Stimulated activated CD4-positive, alpha-beta T cell treated with anti-CD3 and anti-CD28 coated beads, Interleukin-1b, Interleukin-23, amount 100 ng/mL, for 48 hours (primary cell): ENCODE measurements at places on chromosomes 12 and 14.

- no peak for DNase-seq
These were observed 1.8 kb upstream of the CDK17 start for GRCh38 chr12:96402061-96402460.

DNA sequence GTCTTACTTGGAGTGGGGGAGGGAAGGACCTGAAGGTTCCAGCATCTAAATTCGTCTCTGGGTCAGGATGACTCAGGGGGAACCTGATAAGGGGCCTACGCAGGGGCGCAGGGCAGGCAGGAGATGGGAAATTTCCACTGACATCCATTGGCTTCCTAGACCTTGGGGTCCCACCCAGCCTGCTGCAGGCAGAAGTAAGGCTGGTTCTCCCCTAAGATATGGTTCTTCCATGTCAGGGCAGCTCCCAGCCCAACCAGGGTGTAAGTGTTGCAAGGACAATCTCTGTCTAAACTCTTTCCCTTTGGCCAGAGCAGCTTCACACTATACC lies 2.1 kb upstream of the NDRG2 start:
- no peak for DNase-seq

- DNase-seq: no peak
These were observed 156.8 kb upstream of the AVPR1A start for GRCh38 chr12:63307849-63308248.

DNA sequence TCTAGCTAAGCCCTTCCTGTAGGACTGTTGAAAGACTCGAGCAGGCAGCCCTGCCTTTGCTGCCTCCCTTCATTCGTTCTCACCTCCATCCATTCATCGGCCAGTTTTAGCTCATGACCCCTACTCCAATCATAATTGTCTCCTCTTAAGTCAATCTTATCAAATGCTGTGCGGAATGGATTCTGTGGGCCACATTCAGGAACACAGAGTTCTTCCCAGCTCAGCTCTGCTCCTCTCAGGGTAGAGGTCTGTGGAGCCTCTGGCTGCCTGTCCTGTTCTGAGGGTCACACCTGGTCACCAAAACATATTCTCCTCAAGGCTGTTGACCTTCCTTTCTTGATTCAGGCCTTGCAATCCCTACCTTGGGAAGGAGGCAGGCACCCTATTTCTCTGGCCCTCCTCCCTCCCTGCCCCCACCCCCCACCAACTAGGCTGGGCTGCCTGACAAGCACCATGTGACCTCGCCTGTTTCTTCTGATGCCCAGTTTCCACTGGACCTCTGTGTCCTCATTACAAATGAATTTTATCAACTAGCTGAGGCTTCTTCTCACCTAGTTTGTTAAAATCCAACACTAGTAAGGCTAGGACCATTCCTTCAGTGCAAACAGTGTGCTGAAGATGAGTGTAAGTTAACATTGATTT lies 3.5 kb downstream of the SMCO2 start:
- no peak for DNase-seq

GRCh38 chr12:57177354-57177753 lies 29.9 kb upstream of the LRP1-AS start:
- DNase-seq: no peak

DNA sequence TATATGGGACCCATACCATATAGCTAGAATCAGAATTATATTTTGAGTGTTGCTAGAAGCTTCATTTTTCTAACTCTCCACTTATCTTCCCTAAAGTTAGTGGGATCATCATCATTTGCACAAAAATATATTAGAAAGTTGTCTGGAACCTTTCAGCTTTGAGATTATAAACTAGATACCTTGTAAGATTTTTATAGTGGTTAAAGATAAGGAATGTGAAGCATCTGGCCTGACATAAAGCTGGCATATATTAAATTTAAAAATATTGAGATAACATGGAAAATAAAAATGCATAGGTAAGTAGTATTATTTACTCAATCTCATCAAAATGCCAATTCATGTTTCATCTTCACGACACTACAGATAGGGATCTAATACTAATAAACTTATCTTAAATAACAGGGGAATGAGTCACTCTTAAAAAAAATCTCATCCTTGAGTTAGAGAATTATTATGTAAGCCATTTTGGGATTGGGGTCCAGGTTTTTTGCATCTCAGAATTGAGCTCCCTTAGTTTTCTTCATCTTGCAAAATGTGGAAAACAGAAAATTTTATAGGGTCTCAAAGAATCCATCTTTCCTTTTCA lies 318.5 kb downstream of the KCNC2 start:
- DNase-seq: no peak
